ENCODE measurements at places on chromosomes 12 and 14.

DNA sequence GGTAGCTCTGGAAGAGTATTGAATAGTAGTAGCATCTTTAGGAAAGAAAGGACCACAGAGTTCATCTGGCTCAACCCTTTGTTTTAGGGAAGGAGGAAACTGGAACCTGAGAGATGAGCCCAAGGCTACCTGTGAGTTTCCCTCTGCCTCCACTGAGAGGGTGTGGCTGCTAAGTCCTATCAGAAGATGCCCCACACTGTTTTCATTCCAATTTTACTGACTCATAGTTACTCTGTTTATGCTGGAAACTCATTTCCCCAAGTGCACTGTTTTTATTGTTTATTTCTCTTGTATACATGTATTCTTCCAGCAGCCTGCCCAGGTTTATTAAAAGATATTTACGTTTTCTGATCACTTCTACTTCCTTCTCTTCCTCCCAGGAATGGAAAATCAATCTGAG lies 127.4 kb upstream of the ARHGAP5 start:
- no peak for DNase-seq

DNA sequence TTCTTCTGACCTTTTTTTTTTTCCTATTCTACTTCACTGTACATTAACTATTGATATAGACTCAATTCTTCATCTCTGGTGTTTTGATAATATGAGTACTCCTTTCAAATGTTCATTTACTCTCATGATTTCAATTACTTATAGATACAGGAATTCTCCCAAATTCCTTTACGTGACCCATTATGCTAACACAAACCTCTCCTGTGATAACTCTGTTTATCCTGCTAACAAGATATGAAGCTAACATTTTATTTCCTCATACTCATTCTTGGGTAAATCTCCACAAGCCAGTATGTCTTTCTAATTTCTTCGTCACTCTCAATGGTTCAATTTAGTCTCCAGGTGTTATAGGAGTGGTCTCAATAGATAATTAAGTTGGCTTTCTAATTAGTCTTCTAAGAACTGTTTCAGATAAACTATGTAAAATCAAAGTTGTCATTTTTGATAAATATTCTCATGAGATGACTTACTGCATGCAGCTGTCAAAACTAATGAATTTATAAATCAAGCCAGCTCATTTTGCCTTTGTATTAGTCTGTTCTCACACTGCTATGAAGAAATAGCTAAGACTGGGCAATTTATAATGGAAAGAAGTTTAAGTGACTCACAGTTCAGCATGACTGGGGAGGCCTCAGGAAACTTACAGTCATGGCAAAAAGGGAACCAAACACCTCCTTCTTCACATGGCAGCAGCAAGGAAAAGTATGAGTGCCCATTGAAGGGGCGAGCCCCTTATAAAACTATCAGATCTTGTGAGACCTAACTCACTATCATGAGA lies 130.6 kb upstream of the MYF6 start:
- no peak for DNase-seq

GRCh38 chr12:45671254-45671653 lies 58.3 kb upstream of the ARID2 start:
- no peak for DNase-seq

- no peak for DNase-seq
These were observed 1.9 kb upstream of the ARL6IP4 start for GRCh38 chr12:122978507-122978955.

DNA sequence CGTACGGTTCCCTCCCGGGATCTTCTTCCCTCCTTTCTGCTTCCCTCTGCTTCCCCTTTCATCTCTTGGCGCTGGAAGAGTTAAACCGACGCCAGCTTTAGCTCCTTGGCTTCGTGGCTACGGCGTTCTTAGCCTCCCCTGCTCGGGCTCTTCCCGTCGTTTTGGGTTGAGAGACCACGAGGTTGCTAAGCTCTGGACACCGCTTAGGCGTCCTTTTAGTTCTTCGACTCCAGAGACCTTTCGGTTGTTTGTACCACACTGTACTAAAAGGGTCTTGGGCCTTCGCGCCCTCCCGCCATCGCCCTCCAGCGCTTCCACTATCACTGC lies 545 bp downstream of the CPSF2 start:
- no peak for DNase-seq

DNA sequence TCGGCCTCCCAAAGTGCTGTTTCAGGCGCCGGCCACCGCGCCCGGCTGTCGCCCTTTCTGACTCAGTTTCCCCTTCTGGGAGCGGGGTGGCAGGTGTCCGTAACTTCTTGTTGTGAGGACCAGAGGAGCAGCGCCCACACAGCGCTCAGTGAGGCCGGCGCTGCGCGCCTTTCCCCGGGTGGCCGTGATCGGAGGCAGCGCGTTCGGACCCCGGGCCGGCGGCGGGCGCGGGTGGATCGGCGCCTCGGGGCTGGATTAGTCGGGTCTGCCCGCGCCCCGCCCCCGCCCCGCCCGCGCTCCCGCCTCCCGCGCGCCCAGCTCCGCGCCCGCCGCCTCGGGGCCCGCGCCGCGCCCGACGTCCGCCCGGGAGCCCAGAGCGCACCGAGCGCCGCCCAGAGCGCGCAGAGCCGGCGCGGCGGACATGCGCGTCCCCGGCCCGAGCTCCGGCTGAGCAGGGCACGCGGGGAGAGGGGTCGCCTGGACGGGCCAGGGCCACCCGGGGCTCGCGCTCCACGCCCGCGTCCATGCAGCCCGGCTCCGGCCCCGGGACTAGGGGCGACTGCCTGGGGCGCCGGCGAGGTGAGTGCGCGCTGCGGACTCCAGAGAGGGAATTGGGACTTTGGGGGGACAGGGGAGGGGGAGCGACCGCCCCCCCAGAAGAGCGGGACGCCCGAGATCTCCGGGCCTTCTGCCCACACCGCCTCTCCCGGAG lies 50.6 kb downstream of the LRCOL1 start:
- DNase-seq: peak; percentile 93

DNA sequence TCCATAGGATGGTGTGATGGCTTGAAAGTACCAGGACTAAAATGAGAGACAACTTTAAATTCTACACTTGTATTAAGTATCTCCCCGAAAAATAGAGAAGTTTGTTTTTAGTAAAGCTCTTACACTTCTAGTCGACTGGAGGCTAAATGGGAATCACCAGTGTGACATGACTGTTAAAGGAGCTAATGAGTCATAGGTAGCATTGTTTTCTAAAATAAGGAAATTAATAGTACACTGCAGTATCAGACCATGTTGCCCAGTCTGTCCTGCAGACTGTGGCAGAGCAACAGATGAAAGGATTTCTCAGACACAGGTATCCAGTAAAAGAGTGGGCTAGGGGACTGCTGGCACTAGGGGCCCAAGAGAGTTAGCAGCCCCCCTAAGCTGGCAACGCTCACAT lies 140.1 kb downstream of the TMEM117 start:
- no peak for DNase-seq

GRCh38 chr12:118463677-118464076 lies 87.3 kb downstream of the SUDS3 start:
- DNase-seq: no peak

- DNase-seq: no peak
These were observed 61.5 kb upstream of the PTGR2 start for GRCh38 chr14:73789989-73790581.

DNA sequence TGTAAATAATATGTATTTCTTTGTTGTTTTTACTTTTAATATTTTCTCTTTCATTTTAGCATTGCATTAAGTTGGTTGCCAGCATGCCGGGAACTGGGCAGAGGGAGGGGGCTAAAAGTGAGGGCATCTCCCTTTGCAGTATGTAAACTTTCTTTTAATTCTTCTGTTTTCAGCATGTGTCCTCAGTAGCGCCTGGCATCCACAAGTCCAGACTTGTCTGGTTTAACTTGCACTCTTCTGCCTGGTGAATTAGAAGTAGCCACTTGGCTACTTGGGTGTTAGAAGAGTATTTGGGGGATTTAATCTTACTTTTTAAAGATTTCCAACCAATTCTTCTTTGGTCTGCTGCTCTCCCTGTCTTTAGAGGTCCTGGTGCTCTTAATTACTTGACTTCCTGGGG lies 117.2 kb upstream of the SCAF11 start:
- no peak for DNase-seq

- peak; percentile 33 for DNase-seq
These were observed 530 bp downstream of the APAF1 start for GRCh38 chr12:98645572-98646067.

DNA sequence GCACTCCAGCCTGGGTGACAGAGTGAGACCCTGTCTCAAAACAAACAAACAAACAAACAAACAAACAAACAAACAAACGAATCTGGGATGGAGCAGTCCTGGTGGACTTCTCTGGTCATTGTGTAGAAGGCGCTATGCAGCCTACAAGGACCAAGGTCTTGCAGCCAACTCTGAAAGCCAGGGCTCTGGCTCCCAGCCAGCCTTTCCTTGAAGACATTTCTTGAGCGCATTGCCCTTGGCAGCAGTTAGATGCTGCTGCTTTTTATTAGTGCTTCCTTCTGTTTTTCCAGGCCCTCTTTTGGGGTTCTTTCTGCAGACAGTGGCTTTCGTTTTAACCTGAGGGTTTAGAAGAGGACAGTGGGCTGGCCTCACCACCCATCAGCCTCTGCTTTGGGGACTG lies 20.2 kb downstream of the CCDC177 start:
- no peak for DNase-seq

- DNase-seq: peak; percentile 71
These were observed 1.7 kb downstream of the ARHGAP9 start for GRCh38 chr12:57477710-57478681.

- no peak for DNase-seq
These were observed 199.9 kb downstream of the TTC7B start for GRCh38 chr14:90616313-90616712.

DNA sequence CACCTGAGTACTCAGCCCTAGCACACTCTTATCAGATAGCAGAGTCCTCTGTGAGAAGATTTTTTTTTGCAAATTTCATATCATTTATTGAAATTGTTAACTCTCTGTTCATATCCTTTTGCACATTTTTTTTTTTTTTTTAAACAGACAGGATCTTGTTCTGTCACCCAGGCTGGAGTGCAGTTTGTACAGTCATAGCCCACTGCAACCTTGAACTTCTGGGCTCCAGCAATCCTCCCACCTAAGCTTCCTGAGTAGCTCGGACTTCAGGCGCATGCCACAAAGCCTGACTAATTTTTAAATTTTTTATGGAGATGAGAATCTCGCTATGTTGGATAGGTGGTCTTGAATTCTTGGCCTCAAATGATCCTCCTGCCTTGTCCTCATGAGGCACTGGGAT lies 4.3 kb downstream of the PARP2 start:
- DNase-seq: no peak

GRCh38 chr14:102683399-102684297 lies 91.2 kb downstream of the RCOR1 start:
- no peak for DNase-seq

- no peak for DNase-seq
These were observed 328.3 kb downstream of the APAF1 start for GRCh38 chr12:98973395-98973794.

DNA sequence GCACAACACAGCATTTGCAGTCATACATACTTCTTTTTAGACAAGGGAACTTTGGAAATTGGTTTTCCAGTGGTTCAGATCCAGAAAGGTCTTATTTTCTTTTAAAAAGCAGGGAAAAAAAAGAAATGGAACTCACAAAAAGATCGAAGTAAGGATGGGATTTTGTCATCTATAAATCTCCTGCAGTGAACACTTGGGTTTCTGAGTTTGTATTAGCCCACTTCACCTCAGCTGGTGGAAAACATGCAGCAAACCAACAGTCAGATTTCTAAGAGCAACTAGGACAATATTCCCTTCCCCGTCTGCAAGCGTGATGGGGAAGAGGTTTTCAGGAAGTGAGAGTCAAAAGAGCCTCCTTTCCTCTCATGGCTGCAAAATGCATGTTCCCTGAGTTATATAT lies 4.6 kb downstream of the MYF5 start:
- no peak for DNase-seq

DNA sequence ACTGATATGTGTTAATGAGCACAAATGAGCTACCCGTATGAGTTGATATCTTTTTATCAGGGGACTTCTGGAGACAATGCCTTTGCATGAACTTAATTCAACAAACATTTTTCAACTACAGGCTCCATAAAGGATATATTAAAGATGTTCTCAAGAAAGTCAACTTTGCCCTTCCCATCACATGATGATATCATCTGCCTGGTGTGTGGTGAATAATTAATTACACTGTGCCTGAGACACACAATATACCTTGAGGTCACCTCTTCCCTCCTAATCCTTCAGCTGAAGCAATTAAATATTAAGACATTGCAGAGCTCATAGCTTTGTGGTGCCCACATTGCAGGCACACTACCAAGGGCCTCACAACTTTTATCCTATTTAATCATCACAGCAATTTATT lies 22.3 kb upstream of the NTF3 start:
- DNase-seq: no peak

GRCh38 chr14:79473651-79474050 lies 737.7 kb downstream of the DIO2 start:
- DNase-seq: no peak

DNA sequence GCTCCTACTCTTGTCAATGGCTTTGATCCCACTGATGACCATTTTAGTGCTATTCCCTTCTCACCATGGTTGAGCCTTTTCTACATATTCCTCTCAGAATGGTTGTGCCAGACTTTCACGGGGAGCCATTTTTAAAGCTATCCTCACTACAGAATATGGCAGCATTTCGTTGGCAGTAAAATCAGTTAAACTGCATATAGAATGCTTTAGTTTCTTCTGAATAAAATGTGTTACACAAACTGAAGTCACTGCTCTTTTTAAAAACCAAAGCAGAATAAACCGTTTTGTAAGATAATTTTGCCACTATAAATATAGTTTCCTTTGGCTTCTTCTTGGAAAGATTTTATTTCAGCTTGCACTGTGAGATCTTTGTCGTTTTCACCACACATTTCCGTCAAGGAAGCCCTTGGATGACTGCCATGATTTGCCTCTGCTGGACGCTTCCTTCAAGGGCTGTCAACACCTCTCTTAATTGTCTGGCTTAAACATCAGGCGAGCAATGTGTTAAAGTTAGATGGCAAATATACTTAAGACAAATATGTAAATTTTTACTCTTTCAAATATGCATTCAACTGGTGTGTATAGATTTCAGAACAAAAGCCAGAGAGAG lies 624.2 kb downstream of the DIO2 start:
- DNase-seq: no peak

GRCh38 chr12:5582541-5582940 lies 150.6 kb downstream of the NTF3 start:
- DNase-seq: no peak

GRCh38 chr12:4417455-4417854 lies 28.2 kb downstream of the FGF6 start:
- DNase-seq: no peak

- peak; percentile 3 for DNase-seq
These were observed 1115.8 kb upstream of the ATXN7L3B start for GRCh38 chr12:73421832-73422231.

DNA sequence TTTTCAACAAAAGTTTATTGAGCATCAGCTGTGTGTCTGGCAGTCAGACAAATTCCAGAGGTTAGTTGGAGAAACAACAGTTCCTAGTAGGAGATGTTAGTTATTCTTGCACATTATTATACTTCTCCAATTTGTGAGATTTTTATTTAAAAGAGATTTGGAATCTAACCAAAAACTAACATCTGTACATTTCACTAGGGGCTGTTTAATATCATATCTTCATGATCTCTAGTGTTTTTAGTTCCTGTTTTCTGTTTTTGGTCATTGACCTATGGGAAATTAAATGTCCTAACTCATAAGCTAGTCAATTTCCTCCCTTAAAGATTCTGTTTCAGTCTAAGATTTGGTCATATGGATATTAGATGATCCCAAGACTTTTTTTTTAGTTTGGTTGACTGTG lies 34.1 kb upstream of the KLHDC2 start:
- no peak for DNase-seq
